ENCODE measurements at places on chromosomes 12 and 14. TPM values are rescaled to one million over a fixed set of nuclear protein-coding genes. Genes with fewer than 3 reads are reported as not detected.

DNA sequence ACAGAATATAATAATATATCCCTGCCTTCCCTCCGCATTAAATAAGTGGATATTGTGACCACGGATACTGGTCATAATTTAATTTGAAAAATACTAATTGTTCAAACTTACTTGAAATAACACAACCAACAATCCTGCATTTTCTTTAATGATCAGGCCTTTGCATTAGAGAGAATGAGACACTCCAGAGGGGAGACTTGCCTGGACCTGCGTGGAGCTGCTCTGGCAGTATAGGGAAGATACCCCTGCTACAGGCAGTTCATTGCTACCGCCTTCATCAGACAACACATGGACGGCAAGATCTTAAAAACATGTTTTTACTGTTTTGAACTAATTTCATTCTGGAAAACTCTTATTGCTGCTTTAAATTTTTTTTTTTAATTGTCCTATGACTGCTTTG is 211.0 kb upstream of the FAR2 start:
- no peak for DNase-seq

- DNase-seq = no peak
Observed at GRCh38 chr14:72826039-72826438, 67.9 kb downstream of the DPF3 start.

GRCh38 chr12:103884316-103884715 is 43.3 kb upstream of the NT5DC3 start:
- DNase-seq = peak; percentile 21

DNA sequence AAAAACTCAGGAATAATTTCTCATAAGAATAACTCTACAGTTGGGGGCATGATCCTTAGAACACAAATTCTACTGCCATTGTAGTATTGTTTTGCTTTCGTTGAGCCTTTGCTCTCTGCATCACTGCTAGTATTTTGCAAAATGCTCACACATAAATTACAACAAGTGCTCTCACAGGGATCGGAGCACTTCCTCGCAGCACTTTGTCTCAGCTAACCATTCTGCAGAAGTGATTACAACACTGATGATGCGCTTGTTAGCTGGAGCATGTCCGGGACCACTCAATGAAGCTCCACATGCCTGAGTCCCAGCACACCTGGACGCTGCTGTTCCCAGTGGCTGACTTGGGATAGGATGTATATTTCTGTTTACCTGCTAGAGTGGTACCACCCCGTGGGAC is 31.6 kb downstream of the MOAP1 start:
- DNase-seq = no peak

- no peak for DNase-seq
Observed at GRCh38 chr12:103333676-103334075, 162.1 kb downstream of the C12orf42 start.

FLVCR2 gene
- polyA plus RNA-seq = 10.1 TPM

DNA sequence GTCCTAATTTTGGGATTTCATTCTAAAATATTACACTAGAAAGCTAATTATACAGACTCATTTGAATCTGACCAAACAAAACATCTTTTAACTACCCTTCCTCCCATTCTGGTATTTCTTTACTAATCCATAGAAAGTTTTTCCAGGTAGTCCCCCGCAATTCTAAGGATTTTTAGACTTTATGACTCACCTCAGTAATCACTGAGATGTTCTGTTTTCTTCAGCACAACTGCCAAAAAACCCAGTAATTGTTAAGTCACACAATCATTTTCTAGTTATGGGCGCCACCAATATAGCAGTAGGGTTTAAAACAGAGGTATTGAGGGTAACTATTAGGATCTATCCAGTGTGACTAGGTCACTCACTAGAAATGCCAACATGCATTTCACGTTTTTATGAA is 1.6 kb upstream of the ARID4A start:
- no peak for DNase-seq

All from left kidney (tissue), 8 donors.